ENCODE measurements at places on chromosomes 1 and 21.

DNA sequence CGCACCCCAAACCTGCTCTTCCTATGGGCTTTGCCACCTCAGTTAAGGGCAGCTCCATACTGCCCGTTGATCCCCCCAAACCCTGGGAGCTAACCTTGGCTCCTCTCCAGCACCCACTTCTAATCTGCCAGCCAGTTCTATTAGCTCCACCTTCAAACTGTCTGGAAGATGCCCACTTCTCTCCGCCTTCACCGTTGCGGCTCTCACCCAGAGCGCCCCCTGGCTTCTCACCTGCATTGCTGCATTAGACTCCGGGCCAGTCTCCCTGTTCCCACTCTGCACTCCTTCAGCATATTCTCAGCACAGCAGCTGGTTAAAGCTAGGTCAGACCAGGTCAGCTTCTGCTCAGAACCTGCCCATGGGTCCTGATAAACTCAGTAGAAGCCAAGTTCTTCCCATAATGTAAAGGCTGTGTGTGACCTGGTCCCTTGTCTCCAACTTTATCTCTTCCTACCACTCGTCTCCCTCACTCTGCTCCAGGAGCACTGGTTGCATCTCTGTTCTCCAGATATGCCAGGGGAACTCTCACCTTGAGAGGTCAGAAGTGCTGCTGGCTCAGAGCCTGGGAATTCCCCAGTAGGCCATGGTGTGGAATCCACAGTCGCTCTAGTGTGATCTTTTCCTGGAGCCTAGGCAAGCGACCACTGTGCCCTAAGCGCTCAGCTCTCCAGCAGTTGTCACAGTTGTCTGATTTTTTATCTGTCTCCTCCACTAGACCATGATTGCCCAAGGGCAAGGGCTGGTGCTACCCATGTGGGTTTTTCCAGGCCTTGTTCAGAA, 150.3 kb downstream of the HMGB4 start:
- DNase-seq: no peak

GRCh38 chr1:41537251-41537650, 52.8 kb upstream of the EDN2 start:
- DNase-seq: no peak

- DNase-seq: no peak
Observed at GRCh38 chr1:187157552-187157951, 328.8 kb downstream of the PLA2G4A start.

GRCh38 chr21:14989359-14989758, 75.4 kb downstream of the NRIP1 start:
- DNase-seq: no peak

- DNase-seq: no peak
Observed at GRCh38 chr1:181353526-181353925, 129.8 kb upstream of the CACNA1E start.

DNA sequence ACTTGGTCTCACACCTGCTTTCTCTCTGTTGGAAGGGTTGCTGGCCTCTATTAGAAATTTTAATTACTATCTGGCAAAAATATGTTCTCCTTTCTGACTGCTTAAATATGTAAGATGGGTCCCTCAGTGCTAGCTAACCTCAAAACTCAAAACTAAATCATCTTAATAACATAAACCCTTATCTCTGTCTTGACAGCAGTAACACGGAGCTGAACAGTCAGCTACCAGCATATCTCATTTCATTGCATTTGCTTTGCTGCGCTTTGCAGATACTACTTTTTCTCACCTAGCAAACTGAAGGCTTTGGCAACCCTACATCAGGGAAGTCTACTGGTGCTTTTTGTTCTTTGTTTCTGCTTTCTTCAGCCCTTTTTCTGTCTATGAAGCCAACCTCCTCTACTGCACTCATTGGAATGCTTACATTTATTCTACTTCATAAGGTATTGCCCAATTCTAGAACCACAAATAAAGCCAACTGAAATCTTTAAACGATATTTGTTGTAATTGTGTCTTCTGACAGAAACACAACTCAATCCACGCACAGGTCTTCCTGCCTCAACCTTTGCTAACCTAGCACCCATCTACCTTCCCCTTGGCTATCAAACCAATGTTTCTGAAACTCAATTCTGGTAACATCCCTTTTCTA, 95.6 kb downstream of the RERE start:
- DNase-seq: no peak

GRCh38 chr1:55331351-55331750, 116.2 kb upstream of the USP24 start:
- no peak for DNase-seq

DNA sequence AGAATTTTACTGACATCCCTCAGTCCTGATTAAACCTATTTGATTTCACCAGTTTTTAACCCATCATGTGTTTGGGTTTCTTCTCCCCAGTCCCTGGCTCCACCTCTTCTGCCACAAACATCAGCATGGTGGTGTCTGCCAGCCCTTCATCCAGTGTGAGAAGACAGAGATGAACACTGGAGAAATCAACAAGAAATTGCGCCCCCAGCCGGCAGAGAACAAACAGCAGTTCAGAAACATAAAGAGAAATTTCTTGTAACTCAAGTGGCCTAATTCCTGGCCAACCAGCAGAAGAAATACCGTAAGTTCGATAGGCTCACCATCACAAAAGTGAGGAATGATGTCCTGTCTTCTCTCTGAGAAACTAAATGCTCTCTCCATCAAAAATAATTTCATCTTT, 18.3 kb downstream of the S100A11 start:
- no peak for DNase-seq

- DNase-seq: no peak
Observed at GRCh38 chr1:97803026-97803425, 117.8 kb downstream of the DPYD start.

GRCh38 chr1:220544901-220545303, 17.0 kb downstream of the MARK1 start:
- no peak for DNase-seq

- no peak for DNase-seq
Observed at GRCh38 chr1:184935920-184936798, 38.1 kb downstream of the NIBAN1 start.
